Tibial nerve (tissue), 4 donors: ENCODE measurements at places on chromosomes 6 and 20.

GRCh38 chr20:58277578-58278472, 31.7 kb upstream of the RAB22A start:
- H3K27me3 ChIP-seq: no peaks in the 10 kb centered on the region
- no peaks in the 10 kb centered on the region for H3K36me3 ChIP-seq
- H3K4me1 ChIP-seq: no peaks in the 10 kb centered on the region
- DNase-seq: no peak
- H3K4me3 ChIP-seq: no peak overlapping the region
- H3K27ac ChIP-seq: no peak overlapping the region

DNA sequence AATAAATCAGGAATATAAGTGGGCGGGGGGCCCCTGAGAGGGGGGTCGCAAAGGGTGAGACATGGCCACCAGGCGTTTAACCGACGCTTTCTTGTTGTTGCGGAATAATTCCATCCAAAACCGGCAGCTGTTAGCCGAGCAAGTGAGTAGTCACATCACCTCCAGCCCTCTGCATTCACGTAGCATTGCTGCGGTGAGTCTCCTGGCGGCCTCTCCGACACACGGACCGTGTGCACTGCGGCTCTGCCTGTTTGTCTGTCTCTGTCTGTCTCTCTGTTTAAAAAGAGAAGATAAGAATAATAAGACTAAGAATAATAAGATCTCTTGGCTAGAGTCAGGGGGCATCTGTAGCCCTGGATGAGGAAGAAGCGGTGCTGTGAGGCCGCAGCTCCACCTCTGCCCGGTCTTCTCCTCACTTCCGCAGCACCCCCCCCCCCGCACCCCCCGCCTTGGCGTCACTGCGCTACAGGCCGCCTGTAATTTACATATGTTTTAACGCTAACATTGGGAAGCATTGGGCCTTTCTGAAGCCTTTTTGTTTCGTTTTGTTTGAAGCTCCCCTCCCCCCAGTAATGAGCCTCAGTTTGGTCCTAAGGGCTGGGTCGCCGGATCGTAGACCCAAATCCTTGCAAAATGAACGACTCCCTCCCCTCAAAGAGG, 993 bp downstream of the STX16 start:
- H3K27me3 ChIP-seq: no peaks in the 10 kb centered on the region
- no peak for DNase-seq

GRCh38 chr6:33113755-33114154, 38.0 kb downstream of the HLA-DPB1 start:
- no peaks in the 10 kb centered on the region for H3K4me1 ChIP-seq
- H3K36me3 ChIP-seq: no peaks in the 10 kb centered on the region
- H3K27me3 ChIP-seq: no peaks in the 10 kb centered on the region
- H3K27ac ChIP-seq: no peak overlapping the region
- H3K4me3 ChIP-seq: no peak overlapping the region

DNA sequence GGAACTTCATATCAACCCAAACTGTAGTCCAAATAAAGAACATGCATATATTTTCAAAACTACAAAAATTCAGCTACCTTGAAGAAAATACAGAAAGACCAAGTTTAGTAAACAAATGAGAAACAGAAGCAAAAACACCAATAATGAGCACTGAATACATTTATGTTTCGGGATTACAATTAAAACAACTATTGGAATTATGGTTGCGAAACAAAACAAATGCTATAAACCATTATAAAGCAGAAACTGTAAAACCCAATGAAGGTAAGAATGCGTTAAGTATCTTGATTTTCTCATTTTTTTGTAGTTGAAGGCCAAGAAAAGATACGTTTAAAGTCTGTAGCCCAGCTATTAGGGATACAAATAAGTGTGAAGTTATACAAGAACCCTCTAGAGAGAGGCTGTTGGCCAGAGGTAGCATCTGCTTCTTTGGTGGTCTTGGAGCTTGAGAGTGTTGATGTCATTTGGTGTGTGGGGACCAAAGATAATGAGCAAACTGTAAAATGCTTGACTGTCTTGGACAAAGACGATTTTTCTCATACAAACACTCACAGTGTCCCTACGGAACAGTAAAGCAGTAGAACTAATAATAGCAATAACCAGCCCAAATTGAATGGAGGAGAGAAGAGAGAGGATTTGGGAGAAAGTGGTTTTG, 111.5 kb downstream of the PRND start:
- no peaks in the 10 kb centered on the region for H3K4me1 ChIP-seq
- no peak for DNase-seq
- no peak overlapping the region for H3K4me3 ChIP-seq
- no peaks in the 10 kb centered on the region for H3K27me3 ChIP-seq

DNA sequence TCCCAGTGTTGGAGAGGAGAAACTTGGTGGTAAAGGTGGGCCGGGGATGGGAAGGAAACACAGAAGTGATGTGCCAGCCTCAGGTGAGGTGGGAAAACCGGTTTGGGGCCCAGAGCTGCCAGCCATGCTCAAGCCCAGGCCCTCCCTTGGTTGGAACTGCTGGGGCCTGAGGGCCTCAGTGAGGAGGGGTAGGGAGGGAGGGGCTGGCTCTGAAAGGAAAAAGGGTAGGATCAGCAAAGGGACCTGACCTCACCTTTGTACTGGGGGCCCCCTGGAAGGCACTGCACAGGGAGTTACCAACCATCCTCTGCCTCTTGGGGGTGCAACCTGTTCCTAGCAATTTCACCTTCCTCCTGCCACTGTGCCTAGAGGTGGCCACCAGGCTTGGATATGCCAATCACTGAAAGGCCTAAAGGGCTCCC, 1.8 kb upstream of the SPEF1 start:
- H3K27me3 ChIP-seq: no peaks in the 10 kb centered on the region
- peak overlapping the region; percentile 9 for H3K27ac ChIP-seq
- peaks cover 71% of the 10 kb centered on the region for H3K4me1 ChIP-seq
- no peaks in the 10 kb centered on the region for H3K36me3 ChIP-seq
- DNase-seq: no peak

DNA sequence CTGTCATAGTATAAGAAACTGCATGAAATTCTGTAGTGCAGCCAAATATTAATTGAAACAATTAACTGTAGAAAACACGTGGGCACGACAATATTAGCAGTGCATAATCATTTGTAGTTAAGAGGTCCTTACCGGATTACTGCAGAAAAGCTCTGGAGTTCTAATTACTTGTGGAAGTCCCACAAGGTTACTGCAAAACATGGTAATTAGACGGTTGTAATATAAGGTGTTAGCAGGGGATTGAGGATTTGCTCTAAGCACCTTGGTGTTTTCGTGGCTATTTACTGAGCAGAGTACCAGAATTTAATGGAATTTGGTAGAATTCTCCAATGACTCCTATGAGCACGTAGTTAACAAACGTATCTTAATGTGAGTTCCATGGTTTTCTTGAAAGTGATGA, 473.6 kb upstream of the AGPAT4 start:
- no peak for DNase-seq
- no peaks in the 10 kb centered on the region for H3K4me1 ChIP-seq
- no peak overlapping the region for H3K27ac ChIP-seq
- H3K27me3 ChIP-seq: no peaks in the 10 kb centered on the region
- H3K4me3 ChIP-seq: no peak overlapping the region
- no peaks in the 10 kb centered on the region for H3K36me3 ChIP-seq

- H3K27ac ChIP-seq: no peak overlapping the region
- H3K4me3 ChIP-seq: no peak overlapping the region
- H3K4me1 ChIP-seq: no peaks in the 10 kb centered on the region
- DNase-seq: no peak
- H3K36me3 ChIP-seq: no peaks in the 10 kb centered on the region
These were observed 5.7 kb downstream of the SUPT3H start for GRCh38 chr6:45371924-45372573.

- no peak overlapping the region for H3K4me3 ChIP-seq
- no peaks in the 10 kb centered on the region for H3K36me3 ChIP-seq
- no peaks in the 10 kb centered on the region for H3K4me1 ChIP-seq
- DNase-seq: no peak
These were observed 19.2 kb upstream of the GLP1R start for GRCh38 chr6:39029156-39030011.

- no peak for DNase-seq
- no peaks in the 10 kb centered on the region for H3K27me3 ChIP-seq
- H3K4me1 ChIP-seq: no peaks in the 10 kb centered on the region
- peaks cover 3% of the 10 kb centered on the region for H3K36me3 ChIP-seq
- H3K4me3 ChIP-seq: no peak overlapping the region
- no peak overlapping the region for H3K27ac ChIP-seq
These were observed 7.5 kb downstream of the SNHG17 start for GRCh38 chr20:38427655-38428023.

- H3K27ac ChIP-seq: peak overlapping the region; percentile 96
- H3K4me3 ChIP-seq: peak overlapping the region; percentile 76
- H3K36me3 ChIP-seq: peaks cover 7% of the 10 kb centered on the region
- no peak for DNase-seq
- H3K27me3 ChIP-seq: no peaks in the 10 kb centered on the region
These were observed 453 bp downstream of the CEP57L1 start for GRCh38 chr6:109095835-109096084.

- peak overlapping the region; percentile 78 for H3K27ac ChIP-seq
- H3K27me3 ChIP-seq: no peaks in the 10 kb centered on the region
- no peaks in the 10 kb centered on the region for H3K36me3 ChIP-seq
- H3K4me3 ChIP-seq: peak overlapping the region; percentile 2
- H3K4me1 ChIP-seq: peaks cover 21% of the 10 kb centered on the region
- no peak for DNase-seq
These were observed 879.7 kb upstream of the GJE1 start for GRCh38 chr6:141252828-141253608.

DNA sequence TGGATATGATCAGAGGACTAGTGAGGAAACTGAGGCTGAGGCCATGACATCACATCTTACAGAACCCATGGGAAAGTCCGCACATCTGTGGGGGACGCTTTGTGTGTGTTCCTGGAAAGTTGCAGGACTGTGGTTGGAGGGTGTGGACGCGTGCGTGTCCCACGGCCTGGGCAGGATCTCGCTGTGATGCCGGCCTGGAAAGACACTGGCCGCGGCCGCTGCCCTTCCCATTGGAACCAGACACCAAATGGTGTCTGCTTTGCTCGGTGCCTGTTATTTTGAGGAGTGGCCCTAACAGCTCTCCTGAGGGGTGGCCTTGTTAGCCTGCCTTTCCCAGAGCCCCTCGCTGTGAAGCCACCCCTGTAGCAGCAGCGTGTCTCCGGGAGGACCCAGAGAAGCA, 41.1 kb downstream of the DLL1 start:
- no peak overlapping the region for H3K27ac ChIP-seq
- no peaks in the 10 kb centered on the region for H3K36me3 ChIP-seq
- no peaks in the 10 kb centered on the region for H3K4me1 ChIP-seq
- H3K4me3 ChIP-seq: no peak overlapping the region

GRCh38 chr6:44504301-44504791, 116.8 kb downstream of the CDC5L start:
- no peaks in the 10 kb centered on the region for H3K36me3 ChIP-seq
- no peaks in the 10 kb centered on the region for H3K4me1 ChIP-seq
- no peak for DNase-seq
- H3K4me3 ChIP-seq: no peak overlapping the region
- no peak overlapping the region for H3K27ac ChIP-seq

DNA sequence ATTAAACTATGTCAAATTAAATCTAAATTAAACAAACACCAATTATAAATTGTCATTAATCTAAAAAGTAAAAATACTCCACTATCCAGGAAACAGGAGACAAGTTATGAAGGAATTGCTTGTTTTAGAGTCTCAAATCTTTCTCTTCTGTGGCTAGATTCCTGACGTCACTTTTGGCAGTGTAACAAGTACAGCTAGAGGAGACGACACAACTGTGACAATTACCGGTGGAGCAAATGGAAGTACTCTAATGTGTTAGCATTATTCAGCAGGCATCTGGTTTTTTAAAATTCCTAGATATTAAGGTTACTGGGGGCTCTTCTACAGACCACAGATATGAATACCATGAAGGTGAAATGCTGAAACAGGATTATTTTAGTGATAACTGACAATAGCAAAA, 1042.7 kb downstream of the EPHA7 start:
- no peak overlapping the region for H3K27ac ChIP-seq
- H3K4me3 ChIP-seq: no peak overlapping the region
- no peaks in the 10 kb centered on the region for H3K27me3 ChIP-seq
- no peaks in the 10 kb centered on the region for H3K36me3 ChIP-seq
- DNase-seq: peak; percentile 12
- H3K4me1 ChIP-seq: no peaks in the 10 kb centered on the region

DNA sequence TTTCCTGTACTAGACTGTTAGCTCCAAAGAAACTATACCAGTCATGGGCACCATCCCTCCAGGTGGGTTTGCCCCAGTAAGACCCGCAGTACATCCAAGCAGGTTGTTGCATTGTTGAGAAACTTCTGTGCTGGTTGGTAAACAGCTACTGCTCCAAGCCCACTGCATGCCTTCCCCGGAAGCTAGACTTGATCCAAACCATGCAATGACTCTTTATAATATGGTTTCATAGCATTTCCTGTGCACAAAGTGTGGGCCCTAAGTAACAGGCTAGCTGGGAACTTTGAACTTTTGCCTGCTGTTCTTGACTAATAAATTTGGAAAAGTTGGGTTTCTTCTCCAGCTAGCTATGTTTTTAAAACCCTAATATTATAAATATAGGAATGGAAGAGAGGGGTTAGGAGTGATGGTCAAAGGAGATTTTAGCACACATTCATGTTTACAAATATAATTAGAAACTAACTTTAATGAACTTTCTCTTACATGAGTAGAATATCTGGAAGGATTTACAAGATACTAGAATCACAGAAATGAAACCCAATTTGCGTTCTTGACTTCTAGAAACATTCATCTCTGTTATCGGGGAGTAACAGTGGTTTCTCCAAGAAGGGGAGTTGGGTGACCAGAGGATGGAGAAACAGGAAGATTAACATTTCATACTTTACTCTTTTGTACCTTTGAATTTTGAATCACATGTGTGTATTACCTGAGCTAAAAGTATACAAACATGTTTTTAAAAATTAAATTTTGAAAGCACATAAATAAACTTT, 51.7 kb downstream of the GFOD1 start:
- no peak overlapping the region for H3K27ac ChIP-seq
- no peak for DNase-seq
- no peak overlapping the region for H3K4me3 ChIP-seq
- H3K4me1 ChIP-seq: peaks cover 6% of the 10 kb centered on the region
- H3K27me3 ChIP-seq: no peaks in the 10 kb centered on the region

DNA sequence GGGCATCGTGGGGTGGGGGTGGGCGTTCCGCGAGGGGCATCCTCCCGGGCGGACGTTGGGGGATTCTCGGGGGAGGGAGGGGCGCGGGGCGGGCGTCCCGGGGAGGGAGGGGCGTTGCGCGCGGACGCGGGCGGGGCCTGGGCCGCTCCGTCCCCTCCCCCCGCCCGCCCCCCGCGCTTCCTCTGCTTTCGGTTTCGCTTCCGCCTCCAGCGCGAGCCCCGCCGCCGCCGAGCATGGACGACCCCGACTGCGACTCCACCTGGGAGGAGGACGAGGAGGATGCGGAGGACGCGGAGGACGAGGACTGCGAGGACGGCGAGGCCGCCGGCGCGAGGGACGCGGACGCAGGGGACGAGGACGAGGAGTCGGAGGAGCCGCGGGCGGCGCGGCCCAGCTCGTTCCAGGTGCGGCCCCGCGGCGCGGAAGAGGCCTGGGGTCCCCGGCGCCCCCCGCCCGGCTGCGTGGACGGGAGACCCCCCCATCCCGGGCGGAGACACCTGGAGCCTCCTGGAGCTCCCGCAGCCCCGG, at the start of gene OGFR:
Gene OGFR (plus strand): TSS at position 209 of the 528 bp plus-strand sequence. CDS start 25 bp downstream, at position 234.
- H3K27ac ChIP-seq: peak within 1 kb of the TSS; percentile 97
- peak; percentile 55 for DNase-seq
- H3K27me3 ChIP-seq: no peaks in the 10 kb centered on the region
